ENCODE measurements at places on chromosomes 3 and 15.

DNA sequence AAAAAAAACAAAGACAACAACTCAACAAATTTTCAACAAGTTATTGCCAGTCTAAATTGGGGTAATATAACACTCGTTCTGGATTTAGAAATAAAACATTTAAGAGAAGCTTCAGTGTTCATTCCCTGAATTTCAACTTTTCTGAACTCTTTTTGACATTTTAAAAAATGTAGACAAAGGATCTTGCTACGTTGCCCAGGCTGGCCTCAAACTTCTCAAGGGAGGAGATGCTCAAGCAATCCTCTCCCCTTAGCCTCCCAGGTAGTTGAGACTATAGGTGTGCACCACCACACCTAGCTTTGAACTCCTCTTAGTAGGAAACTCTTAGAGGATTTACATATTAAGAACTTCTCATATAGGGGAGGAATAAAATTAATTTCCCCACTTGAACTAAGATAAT, 91.9 kb downstream of the AKAP13 start:
- no peak for DNase-seq

DNA sequence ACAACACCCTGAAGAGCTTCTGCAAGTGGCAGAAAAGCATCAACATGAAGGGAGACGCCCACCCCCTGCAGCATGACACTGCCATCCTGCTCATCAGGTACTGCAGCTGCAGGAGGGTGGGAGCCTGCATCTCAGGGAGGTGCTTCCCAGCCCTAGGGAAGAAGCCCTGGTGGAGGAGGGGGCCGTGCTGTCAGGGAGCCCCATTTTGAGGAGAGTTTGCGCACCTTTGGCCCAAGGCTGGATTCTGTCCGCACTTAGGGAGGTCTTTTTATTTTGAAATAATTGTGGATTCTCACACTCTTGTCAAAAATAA, 42.1 kb downstream of the SAXO2 start:
- no peak for DNase-seq

DNA sequence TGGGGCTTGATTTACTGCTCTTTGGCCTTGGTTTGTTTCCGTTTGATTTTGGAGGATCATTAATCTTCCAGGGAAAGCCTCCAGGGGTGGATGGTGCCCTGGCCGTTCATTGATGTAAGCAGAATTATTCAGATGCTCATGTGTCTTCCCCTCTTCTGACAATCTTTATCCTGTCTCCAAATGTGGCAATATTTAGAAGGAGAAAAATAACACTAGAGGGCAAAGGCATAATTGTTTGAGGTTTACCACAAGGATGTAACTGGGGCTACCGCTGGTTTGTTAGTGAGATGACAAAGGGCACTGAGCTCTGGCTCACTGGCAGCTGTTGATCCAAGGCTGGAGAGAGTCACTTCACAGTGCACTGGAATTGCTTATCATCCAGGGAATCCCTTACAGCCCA, 18.2 kb upstream of the PLCL2 start:
- DNase-seq: no peak

DNA sequence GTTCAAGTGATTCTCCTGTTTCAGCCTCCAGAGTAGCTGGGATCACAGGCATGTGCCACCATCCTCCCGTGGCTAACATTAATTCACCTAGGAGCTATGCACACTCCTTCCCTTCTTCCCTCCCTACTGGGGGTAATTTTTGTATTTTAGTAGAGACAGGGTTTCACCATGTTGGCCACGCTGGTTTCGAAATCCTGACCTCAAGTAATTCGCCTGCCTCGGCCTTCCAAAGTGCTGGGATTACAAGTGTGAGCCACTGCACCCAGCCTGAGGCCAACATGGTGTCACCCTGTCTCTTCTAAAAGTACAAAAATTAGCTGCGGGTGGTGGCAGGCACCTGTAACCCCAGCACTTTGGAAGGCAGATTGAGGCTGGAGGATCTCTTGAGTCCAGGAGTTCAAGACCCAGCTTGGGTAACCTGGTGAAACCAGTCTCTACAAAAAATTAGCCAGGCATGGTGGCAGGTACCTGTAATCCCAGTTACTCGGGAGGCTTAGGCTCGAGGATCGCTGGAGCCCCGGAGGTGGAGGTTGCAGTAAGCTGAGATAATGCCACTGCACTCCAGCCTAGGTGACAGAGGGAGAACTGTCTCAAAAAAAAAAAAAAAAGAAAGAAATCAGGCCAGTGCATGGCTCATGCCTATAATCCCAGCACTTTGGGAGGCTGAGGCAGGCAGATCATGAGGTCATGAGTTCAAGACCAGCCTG, 6.1 kb downstream of the RNU5B-1 start:
- DNase-seq: no peak

DNA sequence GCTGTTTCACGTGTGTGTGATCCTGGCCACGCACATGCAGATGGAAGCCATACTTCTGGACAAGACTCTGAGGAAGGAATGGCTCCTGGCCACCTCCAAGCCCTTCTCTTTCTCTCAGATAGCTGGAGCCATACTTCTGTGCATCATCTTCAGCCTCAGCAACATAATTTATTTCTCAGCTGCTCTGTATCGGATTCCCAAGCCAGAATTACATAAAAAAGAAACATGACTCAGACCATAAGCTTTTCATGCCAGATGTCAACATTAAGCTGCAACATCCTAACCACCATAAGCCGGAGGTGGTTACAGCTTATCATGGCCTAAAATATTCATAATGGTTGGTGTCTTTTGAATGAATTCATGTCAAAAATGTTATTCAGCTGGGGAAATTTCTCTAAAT, 10.6 kb upstream of the KIF23 start:
- no peak for DNase-seq
